Mucosa of descending colon (tissue), 3 donors: ENCODE measurements at places on chromosomes 12 and 14. TPM values are rescaled to one million over a fixed set of nuclear protein-coding genes. Genes with fewer than 3 reads are reported as not detected.

- DNase-seq: no peak
These were observed 322.1 kb upstream of the RGS6 start for GRCh38 chr14:71610149-71610548.

INHBE gene
- not detected for total RNA-seq

DNA sequence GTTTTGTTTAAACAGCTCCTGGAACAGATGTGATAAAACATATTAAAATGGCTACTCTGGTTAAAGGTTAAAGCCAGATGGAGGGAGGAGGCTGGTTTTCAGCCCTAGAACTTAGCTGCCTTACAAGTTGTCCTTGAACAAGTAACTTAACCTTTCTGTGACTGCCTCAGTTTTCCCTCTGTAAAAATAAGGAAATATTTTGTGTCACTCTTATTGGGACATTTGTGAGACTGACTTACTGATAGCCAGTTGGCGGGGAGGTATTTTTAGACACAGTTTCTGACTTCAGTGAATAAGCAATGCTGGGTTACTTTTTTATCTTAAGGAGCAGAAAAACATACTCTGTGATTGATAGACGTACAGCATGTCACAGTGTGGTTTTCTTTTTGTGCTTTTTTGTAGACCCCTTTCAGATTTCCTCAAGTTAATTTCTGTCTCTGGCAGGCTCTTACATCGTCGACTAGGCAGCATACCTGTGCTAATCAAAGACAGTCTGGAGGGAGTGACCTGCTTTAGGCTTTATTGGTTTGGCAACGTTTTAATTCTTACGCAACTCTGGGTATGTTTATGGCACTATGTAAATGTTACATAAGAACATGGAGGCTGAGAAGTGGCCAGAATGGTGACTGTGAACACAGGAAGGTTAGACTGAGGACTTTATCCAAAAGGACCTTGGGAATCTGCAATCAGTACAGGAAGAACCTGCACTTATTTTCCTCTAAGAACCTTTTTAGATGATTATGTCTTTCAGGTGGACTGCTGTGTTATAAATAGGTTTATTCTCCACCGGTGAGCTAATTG, 3.3 kb downstream of the ACVR1B start:
- DNase-seq: no peak

GRCh38 chr14:51845811-51846210, 14.6 kb upstream of the GNG2 start:
- no peak for DNase-seq

CYP46A1 gene
- total RNA-seq: 0.22 TPM

MIP gene
- not detected for total RNA-seq

- peak; percentile 43 for DNase-seq
These were observed 18.1 kb downstream of the VSX2 start for GRCh38 chr14:74257078-74257940.

DNA sequence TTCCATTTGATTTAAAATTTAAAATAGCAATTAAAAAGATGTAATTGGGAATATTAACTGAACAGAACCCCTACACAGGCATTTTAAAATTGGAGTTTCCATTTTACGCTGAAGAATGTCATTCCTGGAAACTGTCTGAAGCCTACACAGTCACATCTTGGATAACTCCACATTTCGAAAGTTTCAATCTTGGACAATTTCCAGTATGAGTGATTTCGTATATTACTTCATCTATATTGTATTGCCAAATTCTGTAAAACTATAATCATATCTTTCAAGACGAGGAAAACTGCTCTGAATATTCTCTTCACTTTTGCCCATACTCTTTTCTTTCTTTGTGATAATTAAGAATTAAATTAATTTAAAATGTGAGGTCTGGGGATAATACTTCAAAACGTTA, 194.2 kb upstream of the ABCD2 start:
- no peak for DNase-seq

GRCh38 chr12:47591795-47592194, 114.0 kb downstream of the RPAP3 start:
- DNase-seq: no peak

DNA sequence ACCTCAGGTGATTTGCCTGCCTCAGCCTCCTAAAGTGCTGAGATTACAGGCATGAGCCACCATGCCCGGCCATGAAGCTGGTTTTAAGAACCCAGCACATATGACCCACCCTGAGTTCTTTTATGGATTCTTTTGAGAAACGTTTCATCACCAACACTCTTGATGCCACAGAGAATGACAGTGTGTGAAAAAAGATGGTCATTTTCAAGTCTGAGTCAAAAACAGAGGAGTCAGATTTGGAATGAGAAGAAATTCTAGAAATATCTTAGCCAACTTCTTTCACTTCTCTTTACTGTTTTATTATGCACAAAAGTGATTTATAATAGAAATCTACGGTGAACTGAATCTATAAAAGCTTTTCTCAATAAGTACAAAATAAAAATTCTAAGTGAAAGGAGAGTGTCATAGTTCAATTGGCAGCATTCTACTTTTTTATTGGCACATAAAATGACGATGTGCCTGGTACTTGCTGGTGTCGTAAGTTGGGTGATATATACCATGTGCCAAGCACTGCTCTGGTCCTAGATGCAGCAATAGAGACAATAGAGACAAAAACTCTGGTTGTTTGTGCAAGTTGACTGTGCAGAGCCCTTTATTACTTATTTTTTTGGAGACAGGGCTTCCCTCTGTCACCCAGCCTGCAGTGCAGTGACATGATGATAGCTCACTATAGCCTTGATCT, 33.9 kb downstream of the CCDC177 start:
- DNase-seq: no peak

DNA sequence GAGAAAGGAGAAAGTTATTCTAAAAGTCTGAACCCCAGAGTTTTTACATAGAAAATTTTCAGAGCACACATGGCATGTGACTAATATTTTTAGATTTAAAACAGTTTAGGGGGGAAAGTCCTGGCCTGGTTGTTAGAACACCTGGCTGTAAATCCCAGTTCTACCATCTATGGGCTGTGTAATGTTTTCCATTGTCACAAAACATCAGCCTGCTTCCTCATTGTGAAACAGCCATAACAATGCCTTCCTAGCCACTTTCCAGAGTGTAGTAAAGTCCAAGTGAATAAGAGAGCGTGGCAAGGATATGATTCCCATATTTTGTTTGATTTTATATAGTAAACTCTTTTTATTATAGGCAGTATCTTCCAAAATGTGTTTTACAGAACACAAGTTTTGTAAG, 310.0 kb upstream of the DCN start:
- no peak for DNase-seq

DNA sequence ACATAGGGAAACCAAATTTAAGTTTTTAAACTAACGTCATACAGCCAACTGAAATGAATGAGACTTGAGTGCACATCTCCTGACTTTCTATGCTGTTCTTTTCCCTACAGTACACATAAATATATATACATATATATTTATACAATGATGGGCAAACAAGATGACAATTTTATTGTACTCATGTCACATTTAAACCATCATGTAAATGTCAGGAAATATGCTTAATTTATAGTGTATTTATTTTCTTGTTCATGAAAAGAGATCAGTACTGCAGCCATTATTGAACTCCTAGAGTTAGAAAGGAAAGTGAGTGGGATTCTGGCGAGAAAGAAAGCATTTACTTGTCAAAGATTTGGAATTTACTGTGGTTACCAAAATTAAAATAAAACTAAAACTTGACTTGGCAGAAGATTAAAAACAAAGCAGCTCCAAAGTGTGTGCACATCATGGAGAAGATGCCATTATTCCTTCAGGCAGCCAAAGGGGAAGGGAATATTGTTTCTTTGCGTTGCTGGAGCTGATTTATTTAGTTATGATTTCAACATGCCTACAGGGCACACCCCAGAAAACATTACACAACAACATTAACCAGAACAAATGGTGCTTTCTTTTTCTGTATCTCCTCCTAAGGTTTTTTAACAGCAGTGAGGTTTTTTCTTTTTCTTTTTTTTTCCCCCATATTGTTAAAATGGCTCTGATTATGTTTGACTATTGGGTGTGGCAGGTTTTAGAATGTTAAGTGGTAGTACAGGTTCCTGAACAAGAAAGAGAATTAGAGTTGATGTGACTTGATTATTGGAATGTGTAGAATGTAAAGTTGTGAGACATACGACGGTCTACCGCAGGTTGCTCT, 144.6 kb downstream of the RAD51B start:
- no peak for DNase-seq

DNA sequence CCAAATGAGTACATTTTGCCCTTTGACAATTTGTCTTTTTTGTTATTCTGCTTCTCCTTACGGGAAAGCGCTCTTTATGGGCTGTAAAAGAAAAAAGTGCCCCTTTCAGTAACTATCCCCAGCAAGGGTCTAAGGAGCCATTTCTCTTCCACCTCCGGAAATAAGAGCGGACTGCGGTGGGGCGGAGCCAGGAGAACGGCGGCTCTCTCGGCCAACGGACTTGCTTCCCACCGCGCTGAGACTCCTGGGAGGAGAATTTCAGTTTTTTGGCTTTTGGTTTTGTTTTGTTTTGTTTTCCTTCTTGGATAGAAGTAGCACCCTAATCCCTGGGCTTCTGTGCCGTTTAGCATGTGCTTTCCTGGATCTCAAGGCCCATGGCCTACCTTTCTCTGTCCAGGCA, 43.5 kb downstream of the ZNF641 start:
- no peak for DNase-seq

DIO2 gene
- total RNA-seq: 1.3 TPM

- no peak for DNase-seq
These were observed 129.8 kb downstream of the ACSS3 start for GRCh38 chr12:81207664-81208063.

SLC25A21 gene
- total RNA-seq: 0.61 TPM

DNA sequence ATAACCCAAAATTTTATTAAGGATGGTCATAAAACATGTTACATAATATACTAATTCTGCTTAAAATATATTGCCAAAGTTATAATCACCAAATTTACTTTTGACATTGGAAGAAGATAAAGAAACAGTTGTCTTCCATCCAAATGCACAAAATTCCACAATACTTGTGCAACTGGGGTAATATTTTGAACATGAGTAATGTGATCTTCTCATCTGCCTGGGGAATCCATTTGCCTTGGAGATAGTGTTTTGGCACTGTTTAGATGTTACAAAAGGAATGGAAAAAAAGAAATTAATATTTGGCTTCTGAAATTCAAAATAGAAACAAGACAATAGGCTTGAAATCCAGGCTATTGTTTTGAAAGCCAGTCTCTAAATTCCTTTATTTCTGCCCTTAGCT, 9.1 kb downstream of the GPR19 start:
- DNase-seq: no peak

DNA sequence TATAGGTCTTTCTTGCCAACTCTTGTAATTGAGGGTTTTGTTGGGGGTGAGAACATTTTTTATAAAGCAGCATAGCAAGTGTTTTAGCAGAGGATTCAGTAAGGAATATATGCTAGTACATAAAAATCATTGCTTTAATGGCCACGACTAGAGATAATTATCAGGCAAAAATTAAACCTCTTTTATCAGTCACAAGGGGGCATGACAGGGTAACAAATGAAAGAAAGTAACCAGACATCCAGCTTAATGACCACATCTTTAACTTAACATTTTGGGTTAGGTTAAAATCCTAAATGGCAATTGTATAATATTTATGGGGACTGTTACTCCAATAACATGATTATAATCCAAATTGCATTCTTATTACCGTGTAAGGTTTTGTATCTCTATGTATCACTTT, 119.6 kb downstream of the LRRIQ1 start:
- no peak for DNase-seq
